ENCODE measurements at places on chromosomes 7 and 10. TPM values are rescaled to one million over a fixed set of nuclear protein-coding genes. Genes with fewer than 3 reads are reported as not detected.

Gene OPALIN
- not detected for total RNA-seq

Gene GJD4
- not detected for total RNA-seq

Gene ACBD5
- total RNA-seq: 22.2 TPM

Gene LRRD1
- not detected for total RNA-seq

Gene GPNMB
- 60.9 TPM for total RNA-seq

Gene HYAL4
- 0.64 TPM for total RNA-seq

Gene TAS2R41
- not detected for total RNA-seq

DNA sequence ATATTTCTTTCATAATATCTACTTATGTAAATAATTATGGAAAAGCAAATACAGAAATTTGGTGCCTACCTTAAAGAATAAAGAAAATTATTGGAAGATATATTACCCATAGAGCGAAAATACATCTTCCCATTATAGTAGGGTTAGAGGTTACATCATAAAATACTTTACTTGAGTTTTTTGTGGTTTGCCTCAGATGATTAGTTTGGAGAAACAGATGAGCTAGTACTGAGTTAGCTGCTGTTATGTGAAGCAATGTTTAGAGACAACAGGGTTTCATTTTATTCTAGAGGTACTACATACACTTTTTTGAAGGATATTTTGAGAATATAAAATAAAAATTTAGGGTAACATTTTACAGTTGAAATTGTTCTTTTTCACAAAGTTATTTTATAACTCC, 2.9 kb upstream of the MLLT10 start:
- peak; percentile 73 for DNase-seq

DNA sequence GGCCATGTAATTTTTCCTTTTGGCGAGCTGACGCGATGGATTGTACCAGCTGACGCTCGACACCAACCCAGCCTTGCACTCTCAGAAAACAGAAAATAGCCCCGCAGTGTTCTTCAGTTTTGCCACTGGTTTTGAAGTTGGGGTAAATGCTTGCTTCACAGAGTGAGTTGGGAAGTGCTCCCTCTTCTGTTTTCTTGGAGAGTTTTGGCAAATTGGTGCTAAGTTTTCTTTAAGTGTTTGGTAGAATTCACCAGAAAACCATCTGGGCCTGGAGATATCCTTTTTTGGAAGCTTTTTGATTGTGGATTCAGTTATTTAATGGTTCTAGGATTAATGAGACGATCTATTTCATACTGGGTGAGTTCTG, 252.8 kb downstream of the ELFN1 start:
- no peak for DNase-seq

GRCh38 chr7:128708824-128709223, 30.3 kb upstream of the CALU start:
- DNase-seq: no peak

DNA sequence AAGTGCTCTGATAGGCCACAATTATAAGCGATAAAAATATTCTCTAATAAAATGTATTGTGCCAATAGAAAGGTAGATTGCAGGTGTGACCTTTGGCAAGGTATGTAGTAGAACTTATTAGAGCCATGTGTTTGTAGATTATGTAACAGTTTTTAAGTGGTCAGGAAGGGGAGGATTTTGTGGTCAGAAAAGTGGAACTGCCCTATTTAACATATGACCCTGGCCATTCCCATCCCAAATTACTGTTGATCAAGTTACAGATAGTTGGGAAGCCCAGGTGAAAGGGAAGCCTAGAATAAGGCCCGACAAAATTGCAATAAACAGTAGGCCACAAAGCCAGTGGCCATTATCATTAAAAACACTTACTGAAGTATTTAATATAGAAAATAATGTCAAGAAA, 89.2 kb downstream of the SPAG6 start:
- no peak for DNase-seq
